ENCODE measurements at places on chromosomes 3 and 15. TPM values are rescaled to one million over a fixed set of nuclear protein-coding genes. Genes with fewer than 3 reads are reported as not detected.

DNA sequence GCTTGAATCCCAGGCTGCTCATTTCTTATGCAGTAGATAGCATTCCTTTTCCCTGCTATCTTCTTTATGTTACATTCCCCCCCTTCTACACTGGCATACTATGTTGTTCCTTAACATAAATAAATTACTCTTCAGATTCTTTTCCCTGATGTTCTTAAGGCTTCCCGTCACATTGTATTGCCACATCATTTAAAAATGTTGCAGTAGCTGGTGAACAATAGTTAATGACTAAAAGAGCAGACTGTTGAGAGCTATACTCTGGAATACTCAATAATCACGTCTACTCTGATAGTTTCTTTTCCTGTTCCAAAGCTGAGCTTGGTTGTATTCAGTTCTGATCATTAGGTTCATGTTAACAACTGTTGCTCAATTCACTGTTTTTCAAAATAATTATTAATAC is 219.9 kb downstream of the CHST2 start:
- no peak for DNase-seq

- peak; percentile 37 for DNase-seq
Measured at GRCh38 chr3:54046641-54047214, 75.6 kb upstream of the CACNA2D3 start.

DNA sequence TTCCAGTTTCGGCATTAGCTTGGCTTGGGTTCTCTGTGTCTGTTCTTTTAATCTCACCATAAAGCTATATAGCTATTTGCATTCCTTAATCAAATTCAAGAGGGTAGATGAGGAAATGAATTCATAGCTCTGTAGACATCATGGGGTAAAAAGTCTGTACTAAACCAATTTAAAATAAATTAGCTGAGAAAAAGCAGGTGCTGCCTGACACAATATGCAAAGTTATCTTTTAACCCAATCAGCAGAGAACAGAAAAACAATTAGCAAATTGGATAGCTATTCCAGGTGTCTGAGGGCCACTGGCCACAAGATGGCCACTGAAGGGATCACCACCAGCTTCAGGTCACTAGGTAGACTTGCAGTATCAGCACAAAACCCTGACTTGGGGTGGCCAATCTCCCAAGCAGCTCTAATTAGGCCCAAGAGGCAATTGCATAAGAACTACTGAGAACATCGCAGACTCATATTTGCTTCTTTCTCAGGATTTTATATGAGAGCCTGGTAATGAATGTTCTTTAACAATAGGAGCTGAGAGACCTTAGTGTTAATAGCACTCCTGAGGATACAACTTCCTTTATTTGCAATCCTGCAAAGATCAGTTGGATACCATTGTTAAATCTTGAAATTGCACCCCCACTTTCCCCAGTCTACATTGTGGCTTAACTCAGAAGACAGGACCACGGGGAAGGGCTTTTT is 494.3 kb downstream of the PDCD6IP start:
- DNase-seq, result no peak

- DNase-seq, result peak; percentile 33
Measured at GRCh38 chr3:57943525-57944495, 64.4 kb upstream of the FLNB start.

DNA sequence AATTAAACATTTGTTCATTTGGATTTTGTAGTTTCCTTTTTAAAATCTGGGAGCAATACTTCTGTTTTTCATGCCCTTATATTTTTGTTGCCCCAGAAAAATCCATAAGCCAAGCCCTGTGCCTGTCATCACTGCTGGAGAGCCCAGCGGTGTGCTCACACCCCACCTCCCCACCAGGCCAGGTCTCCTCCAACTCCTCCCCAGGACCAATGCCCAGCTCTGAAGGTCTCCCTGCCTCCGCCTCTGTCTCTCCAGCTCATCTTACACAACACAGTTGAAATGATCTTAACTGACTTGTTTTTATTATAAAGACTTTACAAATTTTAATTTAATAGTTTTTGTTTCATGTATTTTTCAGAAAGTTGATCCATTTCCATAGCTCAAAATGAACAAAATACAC is 66.4 kb downstream of the RHCG start:
- no peak for DNase-seq

- no peak for DNase-seq
Measured at GRCh38 chr3:62361261-62361660, 12.1 kb downstream of the FEZF2 start.

- no peak for DNase-seq
Measured at GRCh38 chr3:1235526-1236120, 142.8 kb downstream of the CNTN6 start.

- peak; percentile 56 for DNase-seq
Measured at GRCh38 chr3:187669675-187670504, at the start of gene SST. Gene SST (minus strand): TSS chr3:187670394. CDS start chr3:187670291, 103 bp downstream.

GRCh38 chr15:42705336-42705735 is 31.6 kb downstream of the CDAN1 start:
- DNase-seq, result no peak

GRCh38 chr15:75661100-75661755 is 13.5 kb downstream of the SNX33 start:
- DNase-seq, result peak; percentile 95

GRCh38 chr15:92693691-92694331 is 38.2 kb upstream of the FAM174B start:
- DNase-seq, result no peak

DNA sequence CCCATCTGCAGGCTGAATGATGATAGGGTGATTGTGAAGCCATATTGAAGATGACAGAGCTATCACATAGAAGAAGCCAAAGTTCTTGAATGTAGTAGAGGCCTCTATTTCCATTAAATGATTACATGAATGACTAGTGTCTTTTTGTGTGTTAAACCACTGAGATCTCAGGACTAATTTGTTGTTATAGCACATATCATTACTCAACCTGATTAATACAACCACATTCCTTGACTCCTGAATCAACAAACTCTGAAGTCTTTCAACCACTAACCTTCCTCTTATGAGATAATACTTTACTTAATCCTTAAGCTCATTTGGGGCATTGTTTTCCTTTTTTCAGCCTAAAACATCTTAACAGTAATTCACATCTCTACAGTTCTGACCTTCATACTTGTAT is 564.5 kb upstream of the ADAMTS9 start:
- no peak for DNase-seq

DNA sequence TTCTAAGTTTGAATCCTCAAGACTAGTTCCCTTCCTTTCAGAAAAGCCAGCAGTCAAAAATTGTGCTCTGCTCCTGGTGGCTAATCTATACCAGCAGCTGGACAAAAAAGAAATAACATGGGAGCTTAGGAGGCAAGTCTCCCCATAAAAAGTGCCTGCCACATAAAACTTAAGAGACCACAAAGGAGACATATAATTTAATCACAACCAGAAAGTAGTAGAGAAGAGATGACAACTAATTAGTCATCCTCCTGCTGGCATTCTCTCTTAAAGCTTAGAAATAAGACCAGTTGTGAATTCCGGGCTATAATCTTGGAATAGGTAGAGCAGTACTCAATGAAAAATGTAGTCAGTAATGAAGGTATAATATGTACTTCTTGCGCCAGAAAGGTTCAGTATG is 20.2 kb upstream of the IMPG2 start:
- peak; percentile 0 for DNase-seq

DNA sequence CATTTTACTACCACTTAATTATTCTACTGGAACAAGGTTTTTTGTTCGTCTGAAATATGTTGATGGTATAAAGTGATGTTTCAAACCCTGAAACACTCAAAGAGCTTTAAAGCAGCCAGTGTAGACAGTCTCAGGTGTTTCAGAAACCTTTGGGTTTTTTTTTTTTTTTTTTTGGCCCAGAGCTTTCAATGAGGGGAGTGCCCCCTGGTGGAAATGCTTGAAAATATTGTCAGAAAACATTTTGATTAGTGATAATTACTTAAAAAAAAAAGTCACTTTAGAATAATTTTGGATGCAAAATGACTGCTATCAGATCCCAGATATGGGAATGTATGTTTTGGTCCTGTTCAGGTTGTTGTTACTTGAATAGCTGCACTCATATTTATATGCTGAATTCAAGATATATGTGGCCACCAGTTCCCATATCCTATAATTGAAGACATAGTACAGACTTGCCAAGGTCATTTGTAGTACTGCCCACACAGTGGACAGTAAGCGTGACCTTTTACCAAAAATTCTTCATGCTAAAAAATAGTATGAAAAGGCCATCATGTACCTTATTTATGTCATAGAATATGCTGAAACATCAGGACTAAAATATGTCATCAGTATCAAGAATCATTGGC is 35.9 kb downstream of the SATB1 start:
- DNase-seq, result peak; percentile 35

DNA sequence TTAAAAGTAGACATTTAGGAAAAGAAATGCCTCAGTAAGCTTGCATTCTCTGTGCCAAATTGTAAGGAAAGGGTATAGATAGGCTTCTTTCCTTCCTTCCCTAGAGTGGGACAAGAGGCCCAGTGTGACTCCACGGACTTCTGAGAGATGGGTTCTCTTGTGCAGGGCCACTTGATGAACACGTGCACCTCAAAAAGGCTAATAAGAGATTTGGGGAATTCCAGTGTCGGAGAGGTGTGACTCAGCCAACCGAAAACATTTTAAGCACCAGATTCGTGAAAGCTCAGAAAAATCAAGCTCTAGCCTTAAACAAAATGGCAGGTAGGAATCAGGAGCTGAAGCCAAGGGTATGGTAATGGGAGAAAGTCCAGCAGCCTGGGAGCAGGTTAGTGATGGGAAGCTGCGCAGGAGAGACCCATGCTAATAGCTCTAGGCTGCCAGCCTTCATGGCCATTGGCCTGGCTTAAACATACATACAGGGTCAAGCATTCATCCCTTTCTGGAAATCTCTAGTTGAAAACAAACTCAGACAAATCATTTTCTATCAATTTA is 56.2 kb downstream of the SV2B start:
- no peak for DNase-seq

DNA sequence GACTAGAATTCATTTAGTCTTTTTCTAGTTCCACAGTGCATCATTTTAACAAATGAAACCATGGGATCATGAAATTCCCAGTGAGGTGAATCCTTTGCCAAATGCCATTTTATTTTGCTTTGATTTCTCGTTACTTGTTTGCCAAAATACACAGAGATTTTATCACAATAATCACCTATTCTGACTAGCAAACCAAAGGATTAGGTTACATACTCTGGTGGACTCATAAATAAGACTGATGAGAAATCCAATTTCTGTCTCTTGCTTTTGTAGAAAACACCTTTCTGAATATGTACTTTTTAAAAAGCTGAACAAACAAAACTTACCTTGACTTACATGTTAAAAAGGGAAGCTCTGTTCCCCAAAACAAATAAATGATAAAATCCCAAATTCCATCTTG is 12.2 kb downstream of the ERC2 start:
- no peak for DNase-seq

GRCh38 chr3:98692787-98693473 is 70.2 kb upstream of the ST3GAL6 start:
- peak; percentile 61 for DNase-seq

GRCh38 chr3:56864090-56864489 is 62.3 kb upstream of the ARHGEF3 start:
- DNase-seq, result no peak

DNA sequence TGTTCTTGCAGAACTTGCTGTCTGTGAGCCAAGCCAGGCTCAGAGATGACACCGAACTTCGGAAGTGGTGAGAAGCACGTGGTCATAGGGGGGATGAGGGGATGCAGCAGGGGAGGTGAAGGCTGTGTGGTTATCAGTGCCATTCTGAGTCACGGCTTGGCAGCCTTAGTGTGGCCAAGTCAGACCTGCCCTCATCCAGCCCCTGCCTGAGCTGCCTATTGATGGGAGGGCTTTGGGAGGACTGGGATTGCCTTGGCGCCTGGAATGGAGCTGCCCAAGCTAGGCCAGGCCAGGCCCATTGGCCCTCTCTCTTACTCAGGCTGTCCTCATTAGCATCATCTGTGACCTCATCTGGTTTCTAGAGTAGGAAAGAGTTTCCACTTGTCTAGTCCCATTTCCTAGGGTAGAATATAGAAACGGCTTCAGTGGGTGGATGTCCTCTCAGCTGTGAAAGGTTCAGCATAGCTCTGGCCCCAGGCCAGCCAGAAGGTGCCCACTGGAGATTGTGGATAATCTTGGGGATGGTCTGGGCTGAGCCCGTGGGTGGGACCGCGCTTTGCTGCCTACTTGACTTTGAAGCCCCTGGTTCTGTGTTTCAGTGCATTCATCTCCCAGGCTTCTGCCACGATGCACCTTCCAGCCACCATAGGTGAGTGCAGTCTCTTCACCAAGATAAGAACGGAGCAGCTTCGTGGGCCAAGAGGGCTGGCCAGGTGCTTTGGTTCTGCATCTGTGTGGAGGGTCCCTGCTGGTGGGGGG is 7.2 kb downstream of the FAH start:
- DNase-seq, result peak; percentile 70

- peak; percentile 92 for DNase-seq
Measured at GRCh38 chr3:81485444-81485865, 276.0 kb downstream of the GBE1 start.

GRCh38 chr15:96243701-96244100 is 86.8 kb upstream of the NR2F2 start:
- no peak for DNase-seq

- no peak for DNase-seq
Measured at GRCh38 chr3:7436542-7436941, 575.6 kb downstream of the GRM7 start.

GRCh38 chr3:101248736-101249135 is 71.6 kb downstream of the IMPG2 start:
- DNase-seq, result no peak

GRCh38 chr15:41828807-41829141 is 882 bp downstream of the JMJD7 start:
- peak; percentile 31 for DNase-seq

- DNase-seq, result peak; percentile 66
Measured at GRCh38 chr3:52891615-52892081, 5.7 kb downstream of the STIMATE start.

DNA sequence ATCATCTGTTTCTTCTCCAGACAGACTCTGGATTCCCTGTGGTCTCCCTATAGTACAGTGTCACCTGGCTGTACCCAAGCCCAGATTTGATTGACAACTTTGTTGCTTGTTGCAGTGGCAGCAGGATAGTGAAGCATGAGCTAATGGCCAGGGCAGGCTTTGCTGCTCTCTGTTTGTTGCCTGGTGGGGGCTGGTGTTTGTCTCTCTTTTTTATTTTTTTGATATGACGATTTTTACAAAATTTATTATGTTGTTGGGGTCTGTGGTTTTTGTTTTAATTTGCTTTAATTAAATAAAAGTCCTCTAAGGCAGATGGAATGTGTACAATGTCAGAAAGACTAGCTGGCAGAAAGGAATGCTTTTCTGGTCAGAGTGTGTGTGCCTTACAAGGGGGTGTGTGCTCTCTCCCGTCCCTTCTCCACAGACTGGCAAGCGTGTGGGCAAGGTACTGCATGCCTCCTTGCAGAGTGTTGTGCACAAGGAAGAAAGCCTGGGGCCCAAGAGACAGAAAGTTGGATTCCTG is 15.2 kb upstream of the CLEC3B start:
- DNase-seq, result peak; percentile 43

Gene CFAP92
- total RNA-seq, result 0.49 TPM

Gene GPR27
- total RNA-seq, result 0.25 TPM

Gene C3orf49
- not detected for total RNA-seq

Gene KBTBD13
- total RNA-seq, result not detected

Gene GXYLT2
- 47.8 TPM for total RNA-seq

Gene CACNA2D3
- not detected for total RNA-seq

Gene SERINC4
- total RNA-seq, result not detected

Gene MCF2L2
- total RNA-seq, result not detected

Gene PYGO1
- 21.2 TPM for total RNA-seq

Gene IGF2BP2
- total RNA-seq, result 40.1 TPM

Gene NTRK3
- 19.6 TPM for total RNA-seq

Gene FBXL22
- total RNA-seq, result 0.54 TPM
